Liver (tissue), 10 donors: ENCODE measurements at places on chromosomes 5 and 9. TPM values are rescaled to one million over a fixed set of nuclear protein-coding genes. Genes with fewer than 3 reads are reported as not detected.

The PCDHB14 gene
- 0.47 TPM for total RNA-seq

The TAF1L gene
- not detected for total RNA-seq

GRCh38 chr5:132017738-132018625 is 6.5 kb upstream of the ACSL6 start:
- no peak for DNase-seq

GRCh38 chr9:133436681-133437080 is 14.5 kb downstream of the ADAMTS13 start:
- no peak for DNase-seq

- DNase-seq = no peak
Measured at GRCh38 chr9:134344068-134344799, 18.0 kb downstream of the RXRA start.

DNA sequence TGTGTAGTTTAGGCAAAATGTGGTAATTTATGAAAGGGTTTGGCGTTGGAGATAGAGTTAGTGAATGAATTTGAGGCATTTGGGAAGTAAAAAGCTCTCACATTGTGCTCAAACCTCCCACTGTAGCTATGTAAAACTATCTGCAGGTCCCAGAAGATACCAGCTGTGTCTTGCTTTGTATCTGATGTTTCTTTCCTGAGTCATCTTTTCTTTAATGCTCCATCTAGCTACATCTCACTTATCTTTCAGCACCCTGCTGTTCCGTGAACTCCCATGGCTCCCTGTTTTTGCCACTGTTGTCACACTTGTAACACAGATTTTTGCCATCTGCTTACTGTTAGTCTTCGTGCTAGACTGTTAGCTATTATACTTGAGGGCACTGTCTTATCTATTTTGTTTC is 253.1 kb downstream of the NPR3 start:
- no peak for DNase-seq

DNA sequence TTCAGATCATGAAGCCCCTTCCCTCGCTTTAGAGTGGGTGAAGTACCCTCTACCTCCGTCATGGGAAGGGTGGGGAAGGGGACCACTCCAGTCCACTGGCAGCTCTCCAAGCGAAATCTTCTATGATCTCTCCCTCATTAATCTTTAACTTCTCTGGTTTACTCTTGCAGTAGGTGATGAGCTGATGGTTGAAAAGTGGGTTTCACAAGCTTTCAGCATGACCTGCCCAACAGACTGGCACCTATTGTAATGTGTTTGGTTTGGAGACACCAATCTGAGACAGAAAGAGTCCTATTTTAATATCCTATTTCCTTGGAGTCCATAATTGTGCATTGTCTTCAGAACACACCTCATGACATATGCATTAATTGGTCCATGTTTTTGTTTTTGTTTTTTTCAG is 70.8 kb upstream of the TGFBR1 start:
- no peak for DNase-seq

GRCh38 chr5:119470851-119471451 is 18.7 kb downstream of the HSD17B4 start:
- no peak for DNase-seq

GRCh38 chr5:87361536-87362213 is 51.1 kb downstream of the CCNH start:
- no peak for DNase-seq

DNA sequence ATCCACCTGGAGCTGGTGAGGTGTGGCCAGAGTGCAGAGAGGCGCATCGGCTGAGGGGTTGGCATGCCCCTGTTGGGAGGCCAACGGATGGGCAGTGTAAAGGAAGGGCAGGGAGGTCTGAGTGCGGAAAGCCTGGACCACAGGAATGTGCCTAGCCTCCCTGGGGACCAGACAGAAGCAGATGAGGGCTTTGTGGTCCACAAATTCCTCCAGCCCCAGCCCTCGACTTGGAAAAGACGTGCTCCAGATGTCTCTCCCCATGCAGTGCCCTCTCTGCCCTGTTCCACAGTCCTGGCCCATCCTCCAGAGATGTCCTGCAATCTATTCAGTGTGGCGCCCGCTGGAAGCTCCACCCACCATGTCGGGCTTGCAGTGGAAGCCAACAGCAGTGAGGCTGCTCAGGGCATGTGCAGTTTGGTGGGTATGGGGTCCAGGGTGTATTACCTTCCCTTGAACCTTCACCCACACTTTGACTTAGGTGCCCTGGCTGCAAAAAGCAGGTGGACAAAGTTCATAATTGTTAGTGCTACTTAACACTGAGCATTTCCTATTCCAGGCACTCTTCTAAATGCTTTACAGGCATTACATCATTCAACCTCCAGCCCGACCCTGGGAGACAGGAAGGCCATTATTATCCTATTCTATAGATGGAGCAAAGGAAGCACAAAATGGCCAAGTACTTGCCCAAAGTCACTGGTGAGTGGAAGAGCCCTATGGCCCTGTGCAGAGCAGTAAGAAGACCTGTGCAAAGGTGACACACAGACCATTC is 120.2 kb upstream of the SLC25A48 start:
- no peak for DNase-seq
